ENCODE measurements at places on chromosomes 12 and 14.

DNA sequence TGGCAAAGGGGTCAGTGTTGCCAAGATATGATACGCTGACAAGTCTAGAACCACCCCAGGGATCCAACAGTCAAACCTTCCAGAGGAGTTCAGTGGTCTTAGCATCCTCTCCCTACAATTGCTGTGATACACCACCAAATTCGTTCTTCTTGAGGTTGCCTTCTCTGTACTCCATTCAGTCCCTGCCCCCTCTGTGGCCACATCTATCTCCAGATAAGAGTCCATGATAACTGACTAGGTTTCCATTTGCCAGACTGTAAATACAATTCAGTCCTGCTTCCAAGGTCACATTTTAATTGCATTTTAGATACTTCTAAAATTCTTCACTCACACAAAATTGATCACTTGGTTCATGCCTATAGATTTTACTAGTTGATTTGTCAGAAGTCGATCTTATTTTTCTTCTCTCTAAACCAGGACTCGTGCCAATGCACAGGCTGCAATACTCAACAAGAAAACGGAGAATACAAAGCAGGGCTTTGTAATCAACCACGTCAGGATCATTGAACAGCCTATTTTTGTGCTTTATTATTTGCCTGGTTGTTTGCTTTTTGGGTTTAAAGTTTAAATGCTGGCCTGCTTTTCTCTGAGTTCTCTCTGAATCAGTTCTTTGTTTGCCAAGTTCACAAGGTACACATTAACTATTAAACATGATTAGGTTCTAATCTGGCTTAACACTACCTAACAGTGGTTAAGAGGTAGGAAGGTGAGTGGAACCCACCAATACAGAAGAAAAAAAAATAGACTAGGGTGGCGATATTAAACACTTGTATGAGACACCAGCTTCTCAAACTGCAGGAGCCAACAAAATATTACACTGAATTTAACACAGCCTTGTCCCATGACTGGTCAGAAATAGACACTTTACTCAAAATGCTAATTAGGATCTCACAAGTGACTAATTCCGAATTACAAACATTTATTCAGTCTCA lies 5.3 kb upstream of the TSPAN8 start:
- DNase-seq = no peak

GRCh38 chr14:62689733-62690132 lies 355.5 kb downstream of the KCNH5 start:
- DNase-seq = no peak

- DNase-seq = no peak
Observed at GRCh38 chr12:71846322-71846940, 6.9 kb downstream of the TBC1D15 start.

GRCh38 chr12:14975457-14975856 lies 2.6 kb downstream of the PDE6H start:
- DNase-seq = no peak

GRCh38 chr14:73744175-73744867 lies 30.1 kb upstream of the PNMA1 start:
- DNase-seq = no peak

DNA sequence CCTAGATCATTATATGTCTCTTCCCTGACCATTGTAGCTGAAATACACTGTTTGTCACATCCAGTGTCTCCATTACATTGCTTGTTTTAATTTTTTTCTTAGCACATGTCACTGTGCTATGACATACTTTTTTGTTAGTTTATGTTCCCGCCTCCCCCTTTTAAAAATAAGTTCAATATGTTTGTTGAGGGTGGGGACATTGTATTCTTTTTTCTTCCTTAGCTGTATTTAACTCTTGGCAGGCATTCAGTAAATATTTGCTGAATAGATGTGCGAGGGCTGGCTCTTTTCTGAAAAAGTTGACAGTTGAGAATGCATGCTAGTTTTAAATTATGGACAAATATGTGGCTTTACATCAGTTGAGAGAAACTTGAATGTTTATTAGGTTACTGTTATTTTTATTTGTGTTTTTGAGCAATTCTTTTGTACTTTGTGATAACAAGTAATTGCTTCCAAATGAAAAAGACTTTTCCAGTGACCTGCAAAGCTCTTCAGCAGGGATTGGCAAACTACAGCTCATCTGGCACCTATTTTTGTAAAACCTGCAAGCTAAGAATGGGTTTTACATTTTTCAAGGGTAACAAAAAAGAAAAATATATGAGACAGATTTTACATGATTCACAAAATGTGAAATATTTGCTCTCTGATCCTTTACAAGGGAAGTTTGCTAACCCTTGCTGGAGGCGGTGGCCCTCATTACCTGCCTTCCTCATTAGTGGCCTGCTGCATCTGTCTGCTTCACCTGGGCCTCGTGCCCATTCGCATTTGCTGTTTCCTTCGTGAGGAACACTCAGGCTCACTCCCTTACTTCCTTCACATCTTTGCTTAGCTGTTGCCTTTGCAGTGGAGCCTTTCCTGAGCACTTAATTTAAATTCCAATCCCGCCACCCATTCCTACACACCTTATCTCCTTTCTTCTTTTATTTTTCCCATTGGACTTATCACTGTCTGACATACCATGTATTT lies 229.4 kb downstream of the ERC1 start:
- no peak for DNase-seq

DNA sequence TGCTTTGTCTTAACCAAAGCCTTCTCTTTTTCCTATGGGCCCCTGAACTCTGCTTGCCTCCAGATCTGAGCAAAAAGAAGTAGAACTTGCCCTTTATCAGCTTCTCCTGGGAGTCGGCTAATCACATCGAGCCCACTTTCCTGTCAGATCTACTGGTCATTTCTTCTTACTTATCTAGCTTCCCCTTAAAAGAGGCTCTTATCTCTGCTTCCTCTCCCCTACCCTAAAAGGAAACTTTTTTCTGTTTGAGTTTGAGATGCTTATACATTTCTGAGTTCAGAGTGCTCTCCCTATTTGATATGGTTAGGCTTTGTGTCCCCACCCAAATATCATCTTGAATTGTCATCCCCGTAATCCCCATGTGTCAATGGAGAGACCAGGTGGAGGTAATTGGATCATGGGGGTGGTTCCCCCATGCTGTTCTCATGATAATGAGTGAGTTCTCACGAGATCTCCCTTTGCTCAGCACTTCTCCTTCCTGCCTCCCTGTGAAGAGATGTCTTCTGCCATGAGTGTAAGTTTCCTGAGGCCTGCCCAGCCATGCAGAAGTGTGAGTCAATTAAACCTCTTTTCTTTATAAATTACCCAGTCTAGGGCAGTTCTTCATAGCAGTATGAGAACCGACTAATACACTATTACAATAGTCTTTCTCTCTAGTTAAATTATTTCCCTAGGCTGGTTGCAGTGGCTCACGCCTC lies 114.7 kb upstream of the AMN1 start:
- DNase-seq = no peak

- DNase-seq = no peak
Observed at GRCh38 chr14:104286086-104286485, 147.7 kb downstream of the KIF26A start.

GRCh38 chr12:46410495-46410894 lies 37.9 kb upstream of the SLC38A2 start:
- no peak for DNase-seq

GRCh38 chr12:96780330-96780729 lies 126.7 kb upstream of the NEDD1 start:
- DNase-seq = no peak

- DNase-seq = no peak
Observed at GRCh38 chr14:100677554-100678468, 48.9 kb upstream of the DLK1 start.

DNA sequence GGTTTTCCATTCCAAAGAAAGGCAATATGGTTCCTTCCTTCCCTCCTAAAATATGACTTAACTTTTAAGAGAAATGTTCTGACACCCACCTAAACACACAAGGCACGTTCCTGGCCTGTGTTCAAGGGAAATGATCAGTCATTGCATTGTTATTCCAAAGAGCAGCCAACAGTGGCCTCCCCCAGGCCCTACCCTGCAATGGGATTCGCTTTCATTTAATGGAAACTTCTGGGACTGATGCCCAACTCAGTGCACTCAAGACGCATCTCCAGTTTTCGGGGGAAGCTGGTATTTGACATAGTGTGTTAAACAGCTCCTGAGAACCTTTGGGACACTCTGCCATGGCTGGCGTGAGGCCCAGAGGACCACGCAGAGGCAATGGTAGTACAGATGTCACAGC lies 65.9 kb downstream of the DDX51 start:
- no peak for DNase-seq

DNA sequence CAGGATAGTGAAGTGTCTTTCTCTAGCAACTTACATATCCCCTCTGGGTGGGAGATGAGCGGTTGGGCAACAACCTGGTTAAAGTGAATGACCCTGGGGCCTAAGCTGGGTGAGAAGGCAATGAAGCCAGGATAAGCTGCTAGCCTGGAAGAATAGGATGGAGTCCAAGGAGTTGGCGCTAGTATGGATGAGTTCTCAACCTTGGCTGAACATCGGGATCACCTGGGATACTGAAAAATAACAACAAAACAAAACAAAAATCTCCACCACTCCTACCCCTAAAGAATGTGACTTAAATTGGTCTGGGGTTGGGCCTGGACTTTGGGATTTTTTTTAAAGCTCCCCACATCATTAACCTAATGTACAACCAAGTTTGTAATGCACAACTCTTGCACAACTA lies 4.8 kb upstream of the RPS6KA5 start:
- no peak for DNase-seq

- no peak for DNase-seq
Observed at GRCh38 chr12:85626001-85626783, 210.0 kb downstream of the RASSF9 start.

GRCh38 chr12:111605911-111606766 lies 7.0 kb upstream of the ATXN2 start:
- DNase-seq = no peak

DNA sequence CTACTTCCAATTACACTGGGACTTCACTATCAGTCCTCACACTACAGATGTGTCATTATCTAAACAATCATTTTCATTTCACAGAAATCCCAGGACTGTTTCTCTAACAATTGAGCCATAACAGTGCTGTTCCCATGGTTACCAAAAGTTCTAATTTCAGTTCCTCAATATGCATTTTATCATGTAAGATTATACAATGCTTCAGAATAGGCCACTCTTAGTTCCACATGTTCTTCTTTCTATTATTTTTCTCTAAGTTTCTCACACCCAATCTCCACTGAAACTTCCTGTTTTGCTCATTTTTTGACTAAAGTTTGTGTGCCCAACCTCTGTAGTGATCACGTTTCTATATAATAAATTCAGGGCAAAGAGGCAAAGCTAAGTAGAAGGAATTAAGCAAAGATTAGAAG lies 185.8 kb downstream of the DUSP6 start:
- no peak for DNase-seq

DNA sequence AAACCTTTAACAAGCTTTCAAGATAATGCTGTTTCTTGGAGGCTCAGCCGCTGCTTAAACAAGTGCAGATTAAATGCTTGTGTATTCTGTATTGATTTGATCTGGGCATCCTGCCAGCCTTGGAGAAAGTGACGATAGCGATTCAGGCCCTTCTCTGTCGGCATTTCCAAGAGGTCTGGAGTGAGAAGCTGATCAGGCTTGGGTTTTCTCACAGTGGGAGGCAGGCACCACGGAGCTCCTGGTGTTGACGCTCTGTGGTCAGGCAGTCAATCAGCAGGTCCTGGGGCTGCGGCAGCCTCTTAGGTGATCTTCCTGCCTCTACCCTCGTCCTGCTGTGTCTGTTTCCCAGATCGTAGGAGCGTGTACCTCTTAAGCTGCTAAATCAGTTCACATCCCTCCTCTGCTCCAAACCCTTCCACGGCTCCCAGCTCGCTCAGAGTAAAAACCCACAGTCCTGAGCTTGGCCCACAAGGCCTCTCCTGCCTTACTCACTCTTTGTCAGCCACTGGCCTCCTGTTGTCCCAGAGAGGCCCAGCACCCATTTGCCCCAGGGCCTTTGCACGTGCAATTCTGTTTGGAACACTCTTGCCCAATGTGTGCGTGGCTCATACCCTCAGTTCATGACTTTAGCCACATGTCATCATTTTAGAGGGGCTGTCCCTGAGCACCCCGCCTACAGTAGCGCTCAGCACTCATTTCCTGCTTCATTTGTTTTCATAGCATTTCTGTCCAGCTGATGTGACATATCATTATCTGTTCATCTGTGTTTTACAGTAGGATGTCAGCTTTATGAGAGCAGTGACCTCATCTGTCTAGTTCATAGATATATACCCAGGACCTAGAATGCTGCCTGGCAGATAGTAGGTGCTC lies 155.4 kb downstream of the AACS start:
- peak; percentile 21 for DNase-seq

- DNase-seq = no peak
Observed at GRCh38 chr14:71959055-71959454, 26.8 kb downstream of the RGS6 start.

GRCh38 chr12:65845751-65846537 lies 21.7 kb downstream of the HMGA2 start:
- no peak for DNase-seq

GRCh38 chr12:82522762-82523161 lies 163.9 kb upstream of the TMTC2 start:
- DNase-seq = peak; percentile 73

All from NCI-H524 treated with DMSO at 0.1 percent for 48 hours (cell line).